Choroid plexus epithelial cell (primary cell): ENCODE measurements at places on chromosomes 2 and 18.

GRCh38 chr2:210189452-210190138 is 18.4 kb upstream of the KANSL1L start:
- no peak for DNase-seq

- peak; percentile 90 for DNase-seq
Measured at GRCh38 chr18:48475635-48476549, 62.9 kb upstream of the CTIF start.

DNA sequence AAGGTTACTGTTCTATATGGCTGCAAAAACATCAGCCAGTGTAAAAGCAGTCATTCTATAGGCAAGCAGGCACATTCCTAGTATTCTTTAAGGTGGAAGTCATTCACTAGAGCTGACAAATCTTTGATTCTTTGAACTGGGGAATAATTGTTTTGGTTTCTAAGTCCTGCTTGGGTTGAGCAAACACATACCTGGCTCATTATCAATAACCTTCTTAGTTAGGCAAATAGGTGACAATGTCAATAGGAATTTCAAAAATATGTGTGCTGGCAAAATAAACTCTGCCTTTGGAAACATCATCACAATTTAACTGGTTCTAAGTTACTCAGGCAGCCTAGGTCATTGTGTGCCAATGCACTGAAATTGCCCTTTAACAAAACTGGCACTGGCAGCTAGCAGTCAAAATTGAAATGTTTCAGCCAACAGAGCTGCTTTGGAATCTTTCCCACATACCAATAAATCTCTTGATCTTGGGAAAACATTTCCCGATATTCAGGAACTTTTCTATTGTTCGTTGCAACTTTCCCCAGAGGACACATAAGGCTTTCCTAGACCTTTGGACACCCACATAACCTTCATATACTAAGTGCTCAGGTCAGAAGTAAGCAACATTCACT is 402.0 kb upstream of the MMADHC start:
- DNase-seq = peak; percentile 29

GRCh38 chr2:240323601-240324291 is 111.7 kb upstream of the GPC1 start:
- DNase-seq = no peak

GRCh38 chr2:170369894-170370293 is 191.9 kb downstream of the MYO3B start:
- peak; percentile 54 for DNase-seq

- DNase-seq = peak; percentile 72
Measured at GRCh38 chr2:156892467-156893281, 364.8 kb upstream of the GALNT5 start.

GRCh38 chr18:60794802-60795201 is 422.2 kb upstream of the MC4R start:
- no peak for DNase-seq

- DNase-seq = no peak
Measured at GRCh38 chr18:57730146-57730545, 73.0 kb downstream of the ATP8B1 start.

GRCh38 chr2:165475277-165476004 is 5.9 kb downstream of the CSRNP3 start:
- no peak for DNase-seq

DNA sequence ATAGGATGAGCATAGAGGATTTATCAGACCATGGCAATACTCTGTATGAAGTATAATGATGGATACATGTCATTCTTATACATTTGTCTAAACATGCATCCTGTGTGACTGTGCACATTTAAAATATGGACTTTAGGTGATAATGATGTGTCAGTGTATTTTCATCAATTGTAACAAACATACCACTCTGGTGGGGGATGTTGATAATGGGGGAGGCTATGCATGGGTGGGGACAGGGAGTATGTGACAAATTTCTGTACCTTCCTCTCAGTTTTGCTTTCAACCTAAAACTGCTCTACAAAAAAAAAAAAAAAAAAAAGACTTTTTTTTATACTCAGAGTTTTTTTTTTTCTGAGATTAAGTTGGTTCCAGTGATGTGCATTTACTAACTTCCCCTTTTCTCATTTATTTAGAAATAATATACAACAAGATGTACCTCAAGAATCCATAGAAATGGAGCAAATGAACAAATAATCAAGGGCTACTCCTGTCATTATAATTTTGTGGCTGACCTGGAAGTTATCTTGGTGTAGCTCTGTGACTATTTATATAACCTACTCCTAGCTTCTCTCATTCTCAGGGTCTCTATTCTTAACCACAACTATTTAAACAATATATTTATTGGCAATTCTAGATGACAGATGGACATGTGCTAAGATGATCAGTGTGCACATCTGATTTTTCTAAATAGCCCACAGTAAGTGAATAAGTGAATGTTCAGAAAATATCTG is 108.9 kb upstream of the ITGA4 start:
- no peak for DNase-seq

DNA sequence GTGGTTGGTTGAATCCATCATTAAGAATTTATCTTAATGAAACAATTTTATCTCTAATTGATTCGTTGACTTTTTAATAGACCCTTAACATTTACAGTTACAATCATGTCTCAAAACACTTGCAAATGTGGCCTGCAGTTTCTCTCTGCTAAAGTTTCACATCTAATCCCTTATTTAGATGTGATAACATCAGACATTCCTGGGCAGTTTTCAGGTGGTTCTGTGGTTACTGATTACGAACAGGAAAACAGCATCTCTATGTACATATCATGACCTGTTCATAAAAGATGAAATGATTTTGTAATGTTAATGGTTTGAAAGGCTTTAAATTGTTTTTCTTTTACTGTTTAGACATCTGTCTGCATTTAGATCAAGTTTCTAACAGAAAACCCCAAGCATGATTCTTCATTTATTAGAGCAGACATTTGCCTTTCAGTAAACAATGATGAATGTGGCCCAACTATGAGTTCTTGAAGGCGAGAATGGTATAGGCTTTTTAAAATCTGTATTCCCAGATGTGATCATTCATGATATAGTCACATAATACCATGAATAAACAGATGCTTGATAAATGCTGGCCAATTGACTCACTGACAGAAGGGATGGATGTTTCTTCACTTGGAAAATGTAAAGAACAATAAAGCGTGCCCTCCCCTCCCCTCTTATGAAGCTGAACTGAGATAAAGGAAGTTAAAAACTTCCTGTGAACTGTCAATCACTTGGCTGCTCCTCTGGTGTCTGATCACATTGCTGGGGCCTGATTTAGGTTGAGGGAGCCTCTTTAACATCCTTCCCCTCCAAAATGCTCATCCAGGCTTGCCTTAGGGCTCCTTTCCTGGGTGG is 3.5 kb downstream of the CAPN14 start:
- no peak for DNase-seq

GRCh38 chr2:237665713-237666143 is 38.3 kb downstream of the LRRFIP1 start:
- peak; percentile 13 for DNase-seq

GRCh38 chr18:9428862-9429661 is 46.3 kb upstream of the RALBP1 start:
- DNase-seq = no peak

DNA sequence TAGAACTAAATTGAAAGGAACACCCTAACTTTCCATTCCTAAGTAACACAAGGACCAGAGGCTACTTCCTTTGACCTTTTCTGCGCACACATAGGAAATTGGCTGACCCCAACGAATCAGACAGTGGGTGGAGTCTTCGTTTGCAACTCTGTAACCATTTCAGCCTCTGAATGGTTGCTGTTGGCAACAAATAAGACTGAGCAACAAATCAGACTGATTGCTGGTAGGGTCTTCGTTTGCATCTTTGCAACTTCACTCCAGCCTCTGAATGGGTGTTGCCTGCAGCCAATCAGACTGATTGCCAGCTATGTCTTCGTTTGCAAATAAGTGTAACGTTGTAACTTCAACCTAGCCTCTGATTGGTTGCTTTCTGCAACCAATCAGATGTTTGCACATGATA is 34.6 kb downstream of the USP40 start:
- DNase-seq = no peak

DNA sequence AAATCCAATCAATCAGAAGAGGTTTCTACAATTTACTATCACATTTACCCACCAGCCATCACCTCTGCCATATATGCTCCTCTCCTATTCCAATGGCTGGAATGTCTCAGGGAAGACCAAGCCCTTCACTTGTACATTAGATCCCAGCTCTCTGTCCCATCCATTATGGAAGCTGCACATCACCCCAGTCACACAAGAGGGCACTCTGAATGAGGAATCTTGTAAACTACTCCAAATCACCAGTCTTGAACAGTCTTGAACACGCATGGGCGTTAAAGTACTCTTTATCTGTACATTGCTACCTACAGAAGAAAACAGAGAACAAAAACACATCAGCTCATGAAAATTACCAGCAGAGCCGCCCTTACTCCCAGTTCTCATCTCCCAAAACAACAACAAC is 38.7 kb downstream of the ZC3H8 start:
- peak; percentile 56 for DNase-seq

GRCh38 chr2:144712550-144712940 is 192.6 kb upstream of the ZEB2 start:
- peak; percentile 44 for DNase-seq

DNA sequence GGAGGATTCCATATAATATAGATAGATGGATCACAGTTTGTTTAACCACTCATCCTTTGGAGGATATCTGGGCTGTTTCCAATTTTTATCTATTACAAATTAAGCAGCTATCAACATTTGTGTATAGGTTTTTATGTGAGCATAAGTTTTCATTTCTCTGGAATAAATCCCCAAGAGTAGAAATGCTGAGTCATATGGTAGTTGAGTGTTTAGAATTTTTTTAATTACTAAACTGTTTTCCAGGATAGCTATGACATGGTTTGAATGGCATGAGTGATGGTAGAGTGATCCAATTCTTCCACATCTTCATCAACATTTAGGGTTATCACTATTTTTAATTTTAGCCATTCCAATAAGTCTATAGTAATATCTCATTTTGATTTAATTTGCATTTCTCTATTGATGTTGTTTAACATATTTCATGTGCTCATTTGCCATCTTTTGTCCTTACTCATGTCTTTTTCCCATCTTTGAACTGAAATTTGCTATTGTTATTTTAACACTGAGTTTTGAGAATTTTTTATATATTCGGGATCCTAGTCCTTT is 31.4 kb downstream of the ABCB11 start:
- DNase-seq = peak; percentile 41

- no peak for DNase-seq
Measured at GRCh38 chr18:21602299-21602587, 1.7 kb upstream of the ESCO1 start.

DNA sequence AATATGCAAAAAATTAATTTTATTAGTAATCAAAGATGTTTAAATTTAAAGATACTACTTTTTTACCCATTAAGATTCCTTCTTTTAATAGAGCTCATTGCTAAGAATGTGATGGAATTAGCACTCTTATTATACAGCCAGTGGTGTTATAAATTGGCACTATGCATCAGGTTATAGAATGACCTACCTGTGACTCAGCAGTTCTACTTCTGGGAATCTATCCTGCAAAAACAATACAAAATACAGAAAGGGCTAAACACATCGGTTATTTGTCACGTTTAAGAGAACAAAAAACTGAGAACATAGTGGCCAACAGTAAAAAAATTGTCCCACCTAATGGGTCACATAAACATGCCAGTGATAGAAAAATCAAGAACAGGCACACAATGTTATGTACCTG is 9.4 kb upstream of the ADD2 start:
- DNase-seq = no peak

GRCh38 chr2:28754321-28754720 is 2.7 kb downstream of the PPP1CB start:
- DNase-seq = peak; percentile 67
